ENCODE measurements at places on chromosomes 6 and 20. TPM values are rescaled to one million over a fixed set of nuclear protein-coding genes. Genes with fewer than 3 reads are reported as not detected.

DNA sequence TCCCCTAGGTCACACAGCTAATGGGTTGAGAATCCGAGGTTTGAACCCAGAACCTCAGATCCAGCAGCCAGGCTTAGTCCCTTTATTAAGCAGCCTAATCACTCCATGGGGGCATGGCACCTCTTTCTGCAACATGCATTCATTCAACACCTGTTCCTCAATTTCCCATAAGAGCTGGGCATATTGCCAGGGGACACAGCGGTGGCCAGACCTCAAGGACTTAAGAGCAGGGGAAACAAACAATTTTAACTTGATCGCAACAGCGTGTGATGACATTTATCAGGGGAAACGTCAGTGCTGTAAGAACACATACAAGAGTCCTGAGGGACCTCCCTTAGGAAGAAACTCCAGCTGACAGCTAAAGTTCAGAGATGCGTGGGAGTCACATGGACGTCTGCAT, 267.4 kb upstream of the CDH4 start:
- DNase-seq = no peak
- H3K36me3 ChIP-seq = no peaks in the 10 kb centered on the region
- no peaks in the 10 kb centered on the region for H3K27me3 ChIP-seq
- no peaks in the 10 kb centered on the region for H3K4me1 ChIP-seq
- no peak overlapping the region for H3K4me3 ChIP-seq

- H3K4me1 ChIP-seq = peaks cover 24% of the 10 kb centered on the region
- peaks cover 16% of the 10 kb centered on the region for H3K36me3 ChIP-seq
- H3K27ac ChIP-seq = peak overlapping the region; percentile 73
- H3K4me3 ChIP-seq = no peak overlapping the region
These were observed 147.0 kb downstream of the CDKAL1 start for GRCh38 chr6:20681243-20681684.

- no peaks in the 10 kb centered on the region for H3K27me3 ChIP-seq
- no peak overlapping the region for H3K4me3 ChIP-seq
- no peak overlapping the region for H3K27ac ChIP-seq
- no peak for DNase-seq
- H3K36me3 ChIP-seq = no peaks in the 10 kb centered on the region
These were observed 249.5 kb downstream of the BCKDHB start for GRCh38 chr6:80356000-80356399.

DNA sequence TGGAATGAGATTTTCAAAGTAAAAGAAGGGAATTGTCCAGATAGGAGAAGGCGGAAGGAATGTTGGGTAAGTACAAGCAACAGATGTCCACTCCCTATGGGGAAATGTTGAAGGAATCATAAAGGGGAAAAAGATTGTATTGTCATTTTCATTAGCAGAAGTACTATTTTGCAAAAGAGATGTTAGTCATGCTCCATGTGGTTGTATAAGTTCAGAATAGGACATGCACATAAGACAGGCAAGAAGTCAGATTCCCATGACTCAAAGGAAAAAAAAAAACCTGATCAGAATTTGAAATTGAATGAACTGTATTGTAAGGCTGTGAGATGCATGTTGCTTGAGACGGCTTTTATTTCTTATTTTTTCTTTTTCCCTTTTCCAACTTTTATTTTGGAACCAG, 36.8 kb downstream of the GRM1 start:
- no peaks in the 10 kb centered on the region for H3K27me3 ChIP-seq
- no peaks in the 10 kb centered on the region for H3K4me1 ChIP-seq
- no peak for DNase-seq
- H3K4me3 ChIP-seq = no peak overlapping the region

- H3K27ac ChIP-seq = no peak overlapping the region
- H3K36me3 ChIP-seq = peaks cover 36% of the 10 kb centered on the region
- H3K4me1 ChIP-seq = no peaks in the 10 kb centered on the region
- H3K4me3 ChIP-seq = no peak overlapping the region
- H3K27me3 ChIP-seq = no peaks in the 10 kb centered on the region
- no peak for DNase-seq
These were observed 68.0 kb downstream of the CYB5R4 start for GRCh38 chr6:83927470-83927869.

DNA sequence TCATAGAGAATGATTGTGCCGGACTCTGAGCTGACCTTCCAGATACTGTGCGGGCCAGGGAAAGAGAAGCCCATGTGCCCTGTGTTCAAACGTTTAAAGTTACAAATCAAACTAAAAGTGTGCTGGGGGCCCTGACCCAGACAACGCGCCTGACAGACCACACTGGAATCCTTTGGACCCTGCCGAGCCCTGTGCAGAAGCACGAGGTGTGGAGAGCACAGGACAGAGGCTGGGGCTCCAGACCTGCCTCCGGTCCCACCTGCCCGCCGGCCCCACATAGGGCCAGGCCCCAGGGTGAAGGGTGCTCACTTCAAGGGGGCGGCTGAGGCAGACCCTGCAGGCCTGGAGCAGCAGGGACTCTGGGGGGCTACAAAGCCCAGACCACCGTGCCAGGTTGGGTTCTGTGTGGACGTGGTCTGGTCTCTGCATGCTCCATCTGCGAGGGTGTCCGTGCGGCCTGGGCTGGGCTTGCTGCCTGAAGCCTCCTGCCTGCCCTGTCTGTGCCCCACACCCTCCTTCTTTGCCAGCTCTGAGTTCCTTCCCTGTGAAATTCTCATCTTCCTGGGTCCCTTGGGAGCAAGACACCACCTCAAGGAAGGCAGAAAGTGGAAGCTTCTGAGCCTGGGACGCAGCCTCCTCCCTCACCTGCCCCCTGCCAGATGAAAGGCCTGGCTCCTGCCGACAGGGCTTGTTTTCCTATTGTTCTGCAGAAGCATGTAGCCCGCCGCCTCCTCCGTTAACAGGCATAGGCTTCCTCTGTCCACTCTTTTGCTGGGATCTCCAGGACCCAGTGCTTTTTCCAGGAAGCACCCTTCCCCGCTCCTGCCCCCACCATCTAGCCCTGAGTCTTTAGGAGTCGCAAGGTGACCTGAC, 186.2 kb downstream of the ERMARD start:
- H3K36me3 ChIP-seq = no peaks in the 10 kb centered on the region
- H3K4me1 ChIP-seq = no peaks in the 10 kb centered on the region
- no peak overlapping the region for H3K27ac ChIP-seq
- no peak overlapping the region for H3K4me3 ChIP-seq

GRCh38 chr6:100176311-100176950, 182.4 kb upstream of the MCHR2 start:
- peaks cover 2% of the 10 kb centered on the region for H3K27me3 ChIP-seq
- DNase-seq = no peak
- H3K4me3 ChIP-seq = no peak overlapping the region
- no peak overlapping the region for H3K27ac ChIP-seq
- peaks cover 34% of the 10 kb centered on the region for H3K4me1 ChIP-seq

DNA sequence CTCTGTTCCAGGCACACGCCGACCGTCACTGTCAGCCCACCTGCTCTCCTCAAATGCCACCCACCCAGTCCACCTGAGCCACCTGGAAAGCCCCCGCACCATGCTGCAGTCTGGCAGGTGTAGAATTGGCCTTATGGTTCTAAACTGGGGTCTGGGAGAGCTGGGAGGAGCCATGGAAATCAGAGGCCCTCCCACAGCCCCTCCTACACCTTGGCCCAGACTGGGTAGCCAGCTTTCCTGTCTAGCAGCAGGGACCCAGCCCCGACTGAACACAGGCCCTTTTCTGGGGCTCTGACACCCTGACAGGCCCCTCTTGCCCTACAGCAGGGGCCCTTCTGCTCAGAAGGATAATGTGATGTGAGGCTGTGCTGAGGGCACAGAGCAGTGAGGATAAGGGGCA, 31.1 kb downstream of the LRFN2 start:
- H3K4me3 ChIP-seq = no peak overlapping the region
- peaks cover 2% of the 10 kb centered on the region for H3K27me3 ChIP-seq
- H3K4me1 ChIP-seq = no peaks in the 10 kb centered on the region
- no peak overlapping the region for H3K27ac ChIP-seq

GRCh38 chr6:166351715-166352285, 9.5 kb upstream of the SFT2D1 start:
- H3K27ac ChIP-seq = no peak overlapping the region
- DNase-seq = no peak
- H3K36me3 ChIP-seq = peaks cover 4% of the 10 kb centered on the region
- H3K4me3 ChIP-seq = no peak overlapping the region

DNA sequence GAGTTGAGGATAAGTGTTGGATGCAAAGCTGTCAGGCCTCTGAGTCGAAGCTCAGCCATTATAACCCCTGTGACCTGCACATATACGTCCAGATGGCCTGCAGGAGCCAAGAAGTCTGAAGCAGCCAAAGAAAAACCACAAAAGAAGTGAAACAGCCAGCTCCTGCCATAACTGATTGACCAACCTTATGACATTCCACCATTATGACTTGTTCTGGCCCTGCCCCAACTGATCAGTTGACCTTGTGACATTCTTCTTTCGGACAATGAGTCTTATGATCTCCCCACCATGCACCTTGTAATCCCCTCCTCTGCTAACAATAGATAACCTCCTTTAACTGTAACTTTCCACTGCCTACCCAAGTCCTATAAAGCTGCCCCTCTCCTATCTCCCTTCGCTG, 133.7 kb upstream of the AGPAT4 start:
- H3K27ac ChIP-seq = no peak overlapping the region
- H3K4me1 ChIP-seq = no peaks in the 10 kb centered on the region
- H3K36me3 ChIP-seq = no peaks in the 10 kb centered on the region
- peaks cover 1% of the 10 kb centered on the region for H3K27me3 ChIP-seq

DNA sequence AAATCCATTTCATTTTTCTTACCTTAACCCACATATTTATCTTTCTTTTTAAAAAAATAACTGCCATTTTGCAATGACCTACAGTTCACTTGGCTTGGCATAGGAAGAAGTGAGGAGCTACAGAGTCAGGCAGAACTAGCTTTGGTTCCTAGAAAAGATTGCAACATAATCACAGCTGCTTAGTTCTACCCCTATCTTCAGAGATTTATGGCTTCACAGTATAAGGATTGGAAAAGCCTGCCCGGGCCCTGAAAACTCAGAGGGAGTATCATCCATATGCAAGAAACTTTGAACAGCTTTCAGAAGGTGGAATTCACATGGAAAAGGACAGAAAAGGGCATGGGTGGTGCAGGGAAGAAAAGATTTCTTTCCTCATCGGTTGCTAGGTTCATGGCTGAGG, 774.3 kb upstream of the CHD6 start:
- no peak overlapping the region for H3K4me3 ChIP-seq
- no peaks in the 10 kb centered on the region for H3K27me3 ChIP-seq
- H3K27ac ChIP-seq = no peak overlapping the region
- no peaks in the 10 kb centered on the region for H3K4me1 ChIP-seq

DNA sequence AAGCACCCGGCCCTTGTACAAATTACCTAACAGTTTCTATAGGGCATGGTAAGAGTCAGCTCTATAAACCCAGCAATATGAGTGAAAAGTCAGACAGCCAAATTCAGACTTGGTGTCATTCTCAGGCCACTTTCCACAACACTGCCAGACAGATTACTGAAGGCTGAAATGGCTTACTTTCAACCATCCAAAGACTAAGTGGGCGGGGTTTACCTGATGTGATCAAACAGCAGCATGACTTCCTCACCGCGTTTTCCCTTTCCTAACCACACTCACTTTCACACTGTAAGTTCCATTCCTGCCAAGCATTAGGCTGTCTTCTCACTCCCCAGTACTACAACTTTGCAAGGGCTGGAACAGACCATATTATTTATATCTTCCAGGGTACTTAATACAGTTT, 85.9 kb downstream of the SMLR1 start:
- no peaks in the 10 kb centered on the region for H3K36me3 ChIP-seq
- H3K4me1 ChIP-seq = peaks cover 10% of the 10 kb centered on the region
- H3K27ac ChIP-seq = no peak overlapping the region
- no peak overlapping the region for H3K4me3 ChIP-seq

GRCh38 chr6:32192608-32193039, at the start of gene GPSM3:
TSS of gene GPSM3 (minus strand) at chr6:32192643. CDS start at chr6:32192513, 130 bp downstream.
- peak; percentile 53 for DNase-seq
- H3K4me3 ChIP-seq = peak within 1 kb of the TSS; percentile 97

- H3K36me3 ChIP-seq = no peaks in the 10 kb centered on the region
- H3K4me3 ChIP-seq = no peak overlapping the region
- peaks cover 5% of the 10 kb centered on the region for H3K4me1 ChIP-seq
- H3K27me3 ChIP-seq = peaks cover 25% of the 10 kb centered on the region
These were observed 4.4 kb upstream of the HELZ2 start for GRCh38 chr20:63578224-63579016.

DNA sequence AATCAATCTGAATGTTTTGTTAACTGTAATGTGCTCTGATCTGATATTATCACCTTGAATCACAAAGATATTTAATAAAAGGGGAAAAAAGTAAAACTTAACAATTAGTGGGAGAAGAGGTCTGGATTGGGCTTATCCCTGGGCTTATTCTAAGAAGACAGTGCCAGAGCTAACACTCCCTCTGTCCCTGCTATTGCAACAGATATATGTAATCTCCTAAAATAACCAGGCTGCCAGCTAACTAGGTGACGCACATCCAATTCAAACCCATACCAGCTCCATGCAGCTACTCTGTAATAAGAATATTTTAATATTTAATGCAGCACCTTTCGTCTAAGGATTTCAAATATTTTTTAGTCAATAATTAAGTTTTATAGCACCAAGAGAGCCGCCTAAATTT, 330.1 kb upstream of the MARCKS start:
- no peaks in the 10 kb centered on the region for H3K27me3 ChIP-seq
- no peaks in the 10 kb centered on the region for H3K36me3 ChIP-seq
- no peak overlapping the region for H3K27ac ChIP-seq

Gene PHF1
- 39.1 TPM for total RNA-seq

Gene CFB
- not detected for total RNA-seq

Gene C6orf58
- not detected for total RNA-seq

Gene CPNE5
- 2.1 TPM for total RNA-seq
